Left renal cortex interstitium (tissue), 4 donors: ENCODE measurements at places on chromosomes 6 and 20. TPM values are rescaled to one million over a fixed set of nuclear protein-coding genes. Genes with fewer than 3 reads are reported as not detected.

Gene STMND1
- polyA plus RNA-seq = 0.71 TPM

Gene HSPA1L
- 4.0 TPM for polyA plus RNA-seq

Gene MYCT1
- polyA plus RNA-seq = 15.9 TPM

Gene C6orf132
- 5.0 TPM for polyA plus RNA-seq

Gene ZBTB46
- polyA plus RNA-seq = 22.0 TPM

Gene LY86
- polyA plus RNA-seq = 1.1 TPM

Gene COL21A1
- 122 TPM for polyA plus RNA-seq

Gene LYRM2
- polyA plus RNA-seq = 58.9 TPM

DNA sequence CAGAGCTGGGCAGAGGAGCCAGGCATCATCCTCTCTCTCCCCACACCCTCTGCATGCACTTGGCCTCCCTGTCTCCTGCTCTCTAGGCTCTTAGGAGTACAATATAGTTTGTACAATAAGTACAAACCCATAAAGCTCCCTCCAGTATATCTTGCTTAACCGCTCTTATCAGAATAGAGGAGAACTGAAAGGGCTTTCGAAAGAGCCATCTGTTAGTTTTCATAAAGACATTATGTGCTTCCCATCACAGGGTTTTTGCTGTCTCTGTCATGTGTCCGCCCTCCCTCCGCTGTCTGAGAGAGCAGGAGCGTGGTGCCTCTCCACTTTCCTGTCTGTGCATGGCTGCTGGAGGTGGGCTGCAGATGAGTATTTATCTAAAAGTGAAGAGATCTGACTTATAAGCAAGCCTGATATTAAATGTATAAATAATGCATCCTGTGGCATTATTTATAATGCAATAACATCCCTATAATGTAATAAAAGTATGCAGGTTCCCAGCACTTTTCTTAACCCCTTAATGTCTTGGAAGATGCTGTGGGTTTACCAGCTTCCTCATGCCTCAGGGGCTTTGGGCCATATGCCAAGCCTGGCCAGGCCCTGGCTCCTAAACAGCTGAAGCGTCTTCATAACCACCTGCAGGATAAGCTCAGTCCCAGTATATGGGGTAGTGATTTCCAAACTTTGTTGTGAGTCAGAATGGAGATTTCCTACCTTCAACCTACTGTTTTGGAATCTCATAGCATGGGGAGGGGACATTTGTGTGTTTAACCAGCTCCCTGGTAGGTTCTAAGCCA, 297.1 kb downstream of the DHX35 start:
- DNase-seq = no peak

DNA sequence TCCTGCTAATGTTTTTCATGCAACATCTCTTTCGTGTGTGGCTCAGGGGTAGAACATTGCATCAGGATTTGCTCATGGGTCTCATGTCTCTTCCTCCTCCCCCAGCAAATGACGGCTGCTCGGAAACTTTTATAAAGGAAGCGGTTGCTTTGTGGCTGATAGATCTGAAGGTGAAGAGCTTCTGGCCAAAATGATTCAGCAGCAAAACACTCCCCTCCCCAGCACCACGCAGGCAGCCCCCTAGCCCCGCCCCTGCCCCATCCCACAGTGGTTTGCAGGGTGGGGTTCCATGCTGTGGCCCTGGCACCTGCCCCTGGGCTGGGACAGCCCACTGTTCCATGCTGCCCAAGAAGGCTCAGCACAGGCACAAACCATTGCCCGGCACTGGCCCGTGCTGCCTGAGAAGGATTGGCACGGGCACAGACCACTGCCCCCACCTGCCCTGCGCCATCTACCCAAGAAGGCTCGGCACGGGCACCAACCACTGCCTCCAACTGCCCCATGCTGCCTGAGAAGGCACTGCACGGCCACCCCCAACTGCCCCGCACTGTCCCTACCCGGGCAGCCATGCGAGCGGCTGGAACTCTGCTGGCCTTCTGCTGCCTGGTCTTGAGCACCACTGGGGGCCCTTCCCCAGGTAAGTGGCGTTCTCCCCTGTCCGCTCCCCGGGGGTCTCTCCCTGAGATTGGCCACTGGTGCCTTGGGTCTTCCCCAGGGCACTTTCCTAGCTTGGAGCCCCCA, at the start of gene CST7:
Gene CST7, plus strand, starts transcription at position 331 of the 741 bp plus-strand sequence. Its CDS starts 237 bp downstream, at position 568.
- DNase-seq = no peak

DNA sequence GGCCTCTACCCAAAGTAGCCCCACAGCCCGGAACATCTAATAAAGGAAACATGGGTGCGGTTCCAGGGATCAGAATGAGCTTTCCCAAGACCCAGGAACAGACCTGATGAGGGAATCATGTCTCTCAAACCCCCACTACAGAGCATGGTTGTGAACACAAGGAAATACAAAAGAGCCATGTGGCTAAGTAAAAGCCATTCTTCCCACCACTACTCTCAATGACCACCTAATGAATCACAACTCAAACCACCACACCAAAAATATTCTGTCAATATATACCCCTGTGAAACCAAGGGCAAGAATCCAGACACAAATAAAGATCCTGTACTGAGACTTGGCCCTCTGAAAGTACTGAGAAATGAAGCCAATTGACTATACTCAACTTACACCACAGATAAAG, 20.9 kb upstream of the COL21A1 start:
- no peak for DNase-seq

GRCh38 chr6:147430811-147431210, 77.7 kb upstream of the SAMD5 start:
- no peak for DNase-seq

DNA sequence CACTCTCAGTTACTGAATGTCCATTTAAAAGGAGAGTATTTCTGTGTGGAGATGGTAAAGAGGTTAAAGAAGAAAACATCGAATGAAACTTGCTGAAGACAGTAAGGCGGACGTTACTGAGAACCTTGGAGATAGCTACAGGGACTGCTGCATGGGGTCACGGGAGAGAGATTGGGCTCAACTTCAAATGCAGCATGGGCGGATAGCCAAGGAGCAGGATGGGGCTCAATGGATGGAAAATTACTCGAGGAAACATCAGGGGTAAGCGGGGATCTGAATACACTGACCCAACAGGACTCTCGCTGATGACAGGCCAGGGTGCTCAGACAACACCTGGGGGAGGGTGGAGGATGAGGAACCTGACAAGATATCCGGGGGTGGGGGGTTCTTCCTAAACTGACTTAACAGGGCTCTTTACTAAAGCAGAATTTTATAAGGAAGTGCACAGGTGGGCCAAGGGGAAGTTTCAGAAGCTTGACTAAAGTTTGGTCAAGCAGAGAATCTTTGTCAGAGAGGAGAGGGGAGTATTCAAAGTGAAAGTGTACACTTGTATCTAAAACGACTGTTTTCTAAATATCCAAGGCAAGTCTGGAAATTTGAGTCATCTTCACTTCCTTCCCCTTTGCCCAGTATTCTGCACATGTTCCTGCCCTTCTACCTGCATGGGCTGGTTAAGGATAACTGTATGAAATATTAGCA, 22.8 kb downstream of the ECT2L start:
- no peak for DNase-seq

- no peak for DNase-seq
Observed at GRCh38 chr20:10192171-10192570, 26.5 kb upstream of the SNAP25 start.

DNA sequence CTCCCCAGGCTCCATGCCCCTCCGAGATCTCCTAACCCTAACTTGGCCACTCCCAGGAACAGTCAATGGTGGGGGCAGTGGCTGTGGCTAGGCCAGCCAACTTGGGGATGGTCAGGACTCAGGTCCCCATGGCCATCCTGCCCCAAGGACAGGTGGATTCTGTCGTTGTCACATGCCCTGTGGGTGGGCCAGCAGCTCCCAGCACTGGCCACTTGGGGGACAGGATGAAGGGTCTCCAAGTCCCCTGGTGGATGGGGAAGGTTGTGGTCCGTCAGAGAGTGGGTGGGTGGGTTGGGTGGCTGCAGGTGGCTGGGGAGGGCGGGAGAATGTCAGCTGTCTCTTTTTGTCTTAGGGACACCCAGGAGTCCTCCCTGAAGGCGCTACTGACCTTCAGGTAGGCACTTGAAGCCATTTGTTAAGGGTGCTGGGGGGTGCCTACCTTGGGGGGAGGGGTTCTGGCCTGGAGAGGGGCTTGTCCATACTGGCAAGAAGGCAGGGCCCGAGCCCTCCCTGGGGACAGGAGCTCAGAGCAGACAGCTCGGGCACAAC, 5.5 kb downstream of the COL9A3 start:
- DNase-seq = no peak

DNA sequence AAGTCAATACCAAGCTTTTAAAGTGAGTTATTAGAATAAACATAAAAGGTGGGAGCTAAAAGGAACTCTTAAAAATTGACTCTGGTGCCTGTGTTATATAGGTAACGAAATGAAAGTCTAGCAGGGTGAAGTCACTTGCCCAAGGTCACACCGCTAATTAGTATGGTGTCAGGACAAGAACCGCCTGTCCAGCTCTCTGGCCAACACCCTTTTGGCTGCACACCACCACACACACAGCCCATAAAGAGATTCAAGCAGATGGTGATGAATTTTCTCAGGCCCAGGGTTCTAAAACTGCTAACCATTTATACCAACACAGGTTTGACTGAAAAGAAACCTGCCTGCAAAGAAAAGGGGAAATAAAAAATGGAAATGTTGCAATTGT, 20.2 kb downstream of the GFOD1 start:
- DNase-seq = no peak

DNA sequence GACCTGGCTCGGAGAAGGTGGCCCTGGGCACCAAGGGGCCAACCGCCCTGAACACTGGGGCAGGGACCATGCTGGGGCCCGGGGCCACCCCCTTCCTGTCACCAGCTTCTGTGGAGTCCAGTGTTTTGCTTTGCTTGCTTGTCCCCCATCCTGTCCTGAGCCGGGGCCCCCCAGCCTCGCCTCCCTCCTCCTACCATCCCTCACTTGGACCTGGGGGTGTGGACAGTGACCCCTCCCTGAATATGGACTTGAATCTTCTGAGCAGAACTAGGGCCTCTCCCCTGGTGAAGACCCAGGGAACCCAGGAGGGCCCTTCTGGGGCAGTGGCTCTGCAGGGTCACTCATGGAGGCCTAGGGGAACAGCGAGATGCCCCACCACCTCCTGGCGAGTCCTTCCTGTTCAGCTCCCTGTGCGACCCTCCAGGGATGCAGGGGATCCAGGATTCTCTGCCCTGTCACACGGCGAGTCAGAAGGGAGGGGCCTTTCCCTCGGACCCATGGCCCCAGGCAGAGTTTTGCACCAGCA, 41.6 kb downstream of the VSTM2L start:
- DNase-seq = no peak
